Effector CD4-positive, alpha-beta T cell (primary cell): ENCODE measurements at places on chromosomes 16 and 17.

GRCh38 chr17:9512323-9513168 lies 63.1 kb downstream of the STX8 start:
- no peak for DNase-seq

- no peak for DNase-seq
Measured at GRCh38 chr16:89277049-89277448, 59.5 kb downstream of the ZNF778 start.

- no peak for DNase-seq
Measured at GRCh38 chr17:70968302-70968701, 799.0 kb downstream of the KCNJ2 start.

GRCh38 chr16:21526923-21527807 lies 72.2 kb upstream of the METTL9 start:
- DNase-seq, result no peak

GRCh38 chr16:75263291-75263962 lies 12.0 kb upstream of the BCAR1 start:
- DNase-seq, result no peak

DNA sequence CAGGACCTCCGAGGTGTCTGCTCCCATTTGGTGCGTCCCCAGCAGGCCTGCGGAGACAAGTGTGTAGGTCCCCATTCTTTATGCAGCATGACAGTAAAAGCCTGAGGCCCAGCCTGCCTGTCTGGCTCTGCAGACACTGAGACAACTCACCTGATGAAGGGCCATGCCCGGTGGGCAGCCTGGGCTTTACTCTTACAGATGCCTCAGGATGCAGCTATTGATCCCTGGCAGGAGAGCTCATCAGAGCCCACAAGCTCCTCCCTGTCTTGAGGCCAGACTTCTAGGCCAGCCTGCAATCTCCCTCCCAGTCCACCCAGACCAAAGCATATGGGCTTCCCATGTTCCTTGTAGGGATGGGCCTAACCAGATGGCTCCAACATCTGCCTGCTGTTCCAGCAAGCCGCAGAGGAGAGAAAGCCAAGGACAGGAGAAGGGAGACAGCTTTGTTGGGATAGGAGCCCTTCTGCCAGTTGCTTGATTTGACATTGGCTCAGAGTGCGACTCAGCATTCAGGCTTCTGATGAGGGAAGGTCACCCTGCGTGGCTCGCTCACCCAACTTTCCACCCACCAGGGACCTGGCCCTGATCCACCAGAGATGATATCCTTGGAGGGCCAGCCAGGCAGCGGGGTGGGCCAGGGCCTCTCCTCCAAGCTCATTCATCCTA lies 87.5 kb downstream of the SOCS1 start:
- DNase-seq, result no peak

- no peak for DNase-seq
Measured at GRCh38 chr16:55529018-55529417, 20.1 kb downstream of the LPCAT2 start.

DNA sequence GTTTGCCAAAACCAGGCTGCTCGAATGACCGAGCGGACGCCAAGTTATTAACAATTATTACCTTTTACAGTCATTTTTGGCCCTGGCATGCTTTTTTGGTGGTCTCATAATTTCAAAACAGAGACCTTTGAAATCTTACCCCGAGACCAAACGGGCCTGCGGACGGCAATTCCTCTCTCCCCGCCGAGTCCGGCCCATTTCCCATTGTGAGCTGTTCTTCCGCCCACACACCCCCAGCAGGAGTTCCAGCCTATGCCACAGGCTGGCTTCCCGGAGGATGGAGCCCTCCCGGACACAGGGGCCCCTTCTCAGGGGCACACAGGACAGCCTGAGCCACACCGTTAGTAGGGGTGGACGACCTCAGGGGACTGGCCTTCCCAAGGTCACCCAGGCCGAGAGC lies 130.7 kb downstream of the C16orf95 start:
- DNase-seq, result no peak

GRCh38 chr17:18932360-18933055 lies 19.5 kb upstream of the SLC5A10 start:
- no peak for DNase-seq

- DNase-seq, result no peak
Measured at GRCh38 chr17:64565563-64565962, 58.8 kb downstream of the CEP95 start.

DNA sequence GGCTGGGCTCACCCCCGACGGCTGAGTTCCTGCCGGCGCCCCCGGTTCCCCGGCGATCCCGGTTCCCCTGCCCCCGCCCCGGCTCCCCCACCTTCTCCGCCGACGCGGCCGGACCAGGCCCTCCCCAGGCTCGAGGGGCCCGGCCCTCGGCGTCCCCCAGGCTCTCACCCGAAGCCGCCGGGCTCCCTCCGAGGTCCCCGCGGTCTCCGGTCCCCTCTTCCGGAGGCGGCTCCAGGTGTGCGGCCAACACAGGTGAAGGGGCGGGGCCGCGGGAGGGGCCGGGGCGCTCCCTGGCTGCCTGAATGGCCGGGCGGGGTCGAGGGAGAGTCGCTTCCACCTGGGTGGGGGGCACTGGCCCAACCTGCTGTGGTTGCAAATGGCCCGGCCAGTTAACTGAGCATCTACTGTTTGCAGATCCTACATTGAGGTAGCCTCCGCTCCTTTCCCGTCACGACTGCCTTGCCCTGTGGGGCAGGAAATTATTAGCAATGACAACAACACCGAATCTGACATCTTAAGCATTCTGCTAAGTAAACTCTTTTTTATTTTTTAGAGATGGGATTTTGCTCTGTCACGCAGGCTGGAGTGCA lies at the start of gene BICDL2:
Gene BICDL2, minus strand, starts transcription at position 219 of the 590 bp plus-strand sequence. CDS start 1,448 bp downstream, outside the sequence.
- DNase-seq, result no peak

DNA sequence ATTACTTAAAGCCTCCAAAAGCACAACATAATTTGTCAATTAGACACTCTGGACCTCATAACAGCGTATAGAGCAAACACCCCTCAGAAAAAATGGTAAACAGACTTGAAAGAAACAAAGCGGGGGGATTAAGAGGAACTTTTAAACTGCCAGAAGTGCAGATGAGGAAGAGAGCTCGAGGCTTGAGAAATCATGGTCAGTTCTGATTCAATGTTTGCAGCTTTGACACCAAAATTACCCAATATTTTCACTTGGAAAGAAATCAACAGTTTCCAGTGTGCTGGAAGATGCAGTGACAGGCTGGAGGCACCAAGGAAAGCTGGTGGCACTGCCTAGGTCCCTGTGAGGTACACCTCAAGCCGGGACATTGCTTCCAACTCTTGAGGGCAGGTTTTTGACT lies 180.9 kb upstream of the TOX3 start:
- DNase-seq, result no peak

GRCh38 chr16:2884041-2884451 lies 1.0 kb downstream of the FLYWCH2 start:
- no peak for DNase-seq

DNA sequence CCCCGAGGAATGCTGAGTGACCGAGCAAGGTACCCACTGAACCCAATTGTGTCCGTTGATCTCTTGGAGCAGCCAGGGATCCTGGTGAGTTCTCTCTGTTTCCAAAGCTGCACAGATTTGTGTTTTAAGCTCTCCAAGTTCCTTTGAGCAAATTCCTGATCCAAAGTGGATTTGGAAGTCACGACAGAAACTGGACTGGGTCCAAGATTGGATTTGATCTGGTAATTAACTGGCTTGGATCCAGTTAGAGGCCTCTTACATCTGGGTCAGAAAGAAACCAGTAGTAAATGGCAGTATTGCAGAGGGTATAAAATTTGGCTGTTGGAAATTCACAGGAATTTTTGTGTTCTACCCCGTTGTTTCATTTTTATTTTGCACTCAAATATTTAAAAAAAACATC lies 119.5 kb downstream of the PMP22 start:
- DNase-seq, result no peak

- no peak for DNase-seq
Measured at GRCh38 chr17:3667366-3668278, 756 bp downstream of the TAX1BP3 start.

GRCh38 chr16:17321824-17322223 lies 148.9 kb downstream of the XYLT1 start:
- DNase-seq, result no peak

GRCh38 chr17:62172492-62173291 lies 107.6 kb upstream of the MED13 start:
- DNase-seq, result no peak

DNA sequence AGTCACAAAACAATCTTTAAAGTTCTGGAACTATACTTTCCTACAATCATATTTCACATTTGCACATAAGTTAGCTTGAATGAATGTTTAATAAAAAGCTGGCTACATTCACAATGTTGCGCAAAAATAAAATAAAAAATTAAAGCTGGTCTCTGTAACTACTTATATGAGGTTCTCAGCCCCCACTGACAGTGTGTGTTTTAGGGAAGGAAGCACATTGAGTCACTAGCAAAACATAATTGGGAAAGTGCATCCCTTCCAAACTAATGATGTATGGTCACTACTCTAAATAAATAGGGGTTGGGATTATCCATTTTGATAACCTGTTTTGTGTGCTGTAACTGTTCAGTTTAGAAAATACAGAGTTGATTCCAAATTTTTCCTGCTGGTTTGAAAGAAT lies 251.9 kb downstream of the IRX3 start:
- DNase-seq, result no peak

DNA sequence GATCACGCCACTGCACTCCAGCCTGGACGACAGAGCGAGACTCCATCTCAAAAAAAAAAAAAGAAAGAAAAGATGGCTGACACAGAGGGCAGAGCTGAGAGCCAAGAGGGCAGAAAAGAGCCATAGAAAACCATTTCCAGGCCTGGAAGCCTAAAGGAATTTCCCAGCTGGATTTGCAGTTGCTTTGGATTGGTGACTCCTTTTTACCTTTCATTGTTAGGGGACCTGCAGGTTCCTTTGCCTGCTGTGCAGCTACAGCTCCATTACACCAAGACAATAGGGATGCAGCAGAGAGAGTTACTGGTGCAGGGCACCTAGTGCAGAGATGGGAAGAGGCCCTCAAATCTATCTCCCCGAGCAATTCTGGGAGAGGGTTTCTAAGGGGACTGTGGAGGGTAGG lies 18.4 kb downstream of the ZNF668 start:
- no peak for DNase-seq

- DNase-seq, result no peak
Measured at GRCh38 chr16:72493716-72494415, 321.9 kb upstream of the PMFBP1 start.

- no peak for DNase-seq
Measured at GRCh38 chr17:76635039-76635438, 8.5 kb downstream of the ST6GALNAC1 start.

DNA sequence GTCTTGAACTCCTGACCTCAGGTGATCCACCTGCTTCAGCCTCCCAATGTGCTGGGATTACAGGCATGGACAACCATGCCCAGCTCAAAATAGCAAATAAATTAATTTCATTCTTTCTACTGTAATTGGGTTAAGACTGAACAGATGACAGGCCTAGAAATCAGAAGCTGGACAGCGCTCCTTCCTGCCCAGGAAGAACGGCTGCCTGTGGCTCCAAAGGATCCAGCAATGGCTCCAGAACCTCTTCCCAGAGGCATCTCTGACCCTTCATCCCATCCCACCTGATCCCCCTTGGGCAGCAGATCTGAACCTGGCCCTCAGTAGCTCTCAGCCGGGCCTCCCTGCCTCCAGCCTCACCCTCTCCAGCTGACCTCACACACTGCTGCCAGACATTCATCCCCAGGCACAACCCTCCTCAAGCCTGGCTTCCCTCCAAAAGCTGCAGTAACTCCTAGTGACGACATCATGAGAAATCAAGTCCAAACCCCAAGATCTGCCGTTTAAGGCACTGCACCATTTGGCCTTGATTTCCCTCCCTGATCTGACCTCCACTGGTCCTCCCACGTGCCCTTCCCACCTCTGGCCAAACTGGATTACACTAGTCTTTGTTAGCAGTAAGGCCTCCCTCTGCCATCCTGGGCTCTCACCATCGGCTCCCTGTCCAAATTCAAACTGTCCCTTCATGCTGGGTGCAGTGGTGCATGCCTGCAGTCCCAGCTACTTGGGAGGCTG lies 3.1 kb upstream of the MIF4GD start:
- DNase-seq, result no peak

DNA sequence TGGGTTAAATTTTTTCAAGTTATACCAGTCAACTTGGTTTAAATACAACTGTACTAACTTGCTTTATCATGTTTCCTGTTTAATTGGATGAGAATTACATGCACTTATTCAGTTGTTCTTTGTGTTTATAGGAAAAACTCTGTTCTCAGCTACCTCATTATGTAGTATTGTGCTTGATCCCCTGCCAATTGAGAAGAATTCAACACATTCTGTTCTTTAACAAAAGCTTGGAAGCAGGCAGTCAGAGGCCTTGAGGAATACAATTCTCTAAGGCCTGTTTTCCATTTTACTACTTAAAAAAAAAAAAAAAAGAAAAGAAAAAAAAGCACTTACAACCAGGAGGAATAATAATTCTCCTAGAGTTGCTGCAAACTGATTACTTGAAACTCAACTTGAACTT lies 60.6 kb upstream of the CMIP start:
- DNase-seq, result no peak

GRCh38 chr16:4675864-4676786 lies 17.2 kb upstream of the NUDT16L1 start:
- peak; percentile 44 for DNase-seq

GRCh38 chr16:11183035-11183812 lies 72.8 kb downstream of the SOCS1 start:
- no peak for DNase-seq

GRCh38 chr17:77248216-77249114 lies 107.7 kb downstream of the SEC14L1 start:
- no peak for DNase-seq

- no peak for DNase-seq
Measured at GRCh38 chr16:74797414-74797813, 22.8 kb upstream of the FA2H start.

DNA sequence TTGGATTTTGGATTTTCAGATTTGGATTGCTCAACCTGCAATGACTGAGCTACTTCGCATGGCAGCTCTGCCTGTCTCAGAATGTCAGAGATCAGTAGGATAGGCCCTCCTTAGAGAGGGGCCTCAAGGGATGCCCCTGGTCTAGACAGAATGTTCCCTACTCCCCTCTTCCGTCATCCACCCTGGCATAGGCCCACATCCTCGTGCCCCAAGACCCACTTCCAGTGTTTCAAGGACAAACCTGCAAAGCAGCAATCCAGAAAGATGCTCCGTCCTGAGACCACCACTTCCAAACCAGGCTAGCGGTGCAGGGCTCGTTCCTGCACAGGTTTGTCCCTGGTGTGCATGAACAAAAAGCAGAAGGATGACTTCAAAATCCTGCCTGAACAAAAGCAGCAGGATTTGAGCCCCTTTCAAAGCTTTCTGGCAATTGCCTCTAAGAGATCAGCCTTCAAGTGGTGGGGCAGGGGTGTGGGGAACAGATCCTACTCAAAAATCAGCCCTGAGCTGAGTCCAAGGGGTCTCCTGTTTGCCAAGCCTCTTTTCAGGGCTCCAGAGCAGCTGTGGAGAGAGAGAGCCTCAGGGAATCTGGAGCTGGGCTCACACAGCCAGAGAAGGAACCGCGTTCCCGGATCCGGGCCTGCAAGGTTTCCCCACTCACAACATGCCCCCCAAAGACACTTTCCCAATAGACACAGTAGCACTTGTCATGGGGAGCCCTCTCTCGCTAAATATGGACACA lies 121.1 kb downstream of the SOCS1 start:
- no peak for DNase-seq

DNA sequence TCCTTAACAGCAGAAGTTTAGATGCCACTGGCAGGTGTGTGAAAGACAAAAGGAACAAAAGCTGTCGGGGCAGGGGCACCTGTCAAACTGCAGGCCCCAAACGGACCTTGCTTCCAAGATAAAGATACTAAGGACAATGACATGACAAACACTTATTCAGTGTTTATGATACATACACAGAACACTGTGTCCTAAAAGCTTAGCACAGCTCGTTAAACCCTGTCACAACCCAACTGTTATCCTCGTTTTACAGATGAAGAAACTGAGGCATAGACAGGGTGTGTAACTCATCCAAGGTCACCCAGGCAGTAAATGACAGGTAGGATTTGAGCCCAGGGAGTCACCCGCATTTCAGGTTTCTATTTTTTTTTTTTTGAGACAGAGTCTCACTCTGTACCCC lies 9.6 kb downstream of the SDK2 start:
- no peak for DNase-seq
